ENCODE measurements at places on chromosomes 7 and 10. TPM values are rescaled to one million over a fixed set of nuclear protein-coding genes. Genes with fewer than 3 reads are reported as not detected.

Gene SPDYE6
- total RNA-seq = not detected

Gene SMO
- total RNA-seq = 104 TPM

Gene ZNF316
- total RNA-seq = 59.7 TPM

Gene ELMO1
- 66.1 TPM for total RNA-seq

Gene WDFY4
- 0.07 TPM for total RNA-seq

Gene AKR1C4
- total RNA-seq = 0.48 TPM

Gene PON1
- total RNA-seq = 2.3 TPM

Gene ADCY1
- 11.3 TPM for total RNA-seq

Gene CYP3A5
- total RNA-seq = 4.2 TPM

Gene SNX10
- 9.2 TPM for total RNA-seq

Gene SPDYE16
- 0.31 TPM for total RNA-seq

Gene MKLN1
- 56.8 TPM for total RNA-seq

Gene NUTM2E
- 0.40 TPM for total RNA-seq

Gene RBP3
- total RNA-seq = not detected

Gene ZNF467
- 16.1 TPM for total RNA-seq

Gene SDK1
- total RNA-seq = 39.6 TPM

Gene ZNF438
- 6.1 TPM for total RNA-seq

Gene NYAP1
- 4.6 TPM for total RNA-seq

Gene LRMDA
- 6.5 TPM for total RNA-seq

Gene DENND10
- total RNA-seq = 48.5 TPM

Gene CEP55
- total RNA-seq = 9.1 TPM

Gene RAPGEF5
- 9.7 TPM for total RNA-seq

Gene MRLN
- total RNA-seq = not detected

Gene HKDC1
- 4.1 TPM for total RNA-seq

Gene MOGAT3
- not detected for total RNA-seq

Gene OR2A1
- 0.12 TPM for total RNA-seq

Gene OPN4
- not detected for total RNA-seq

Gene PTTG1IP2
- not detected for total RNA-seq

Gene CYP26C1
- total RNA-seq = 0.29 TPM

Gene HOXA11
- total RNA-seq = not detected

Gene KLLN
- total RNA-seq = 0.87 TPM

Gene AMZ1
- 0.07 TPM for total RNA-seq

Gene GALNT17
- 4.9 TPM for total RNA-seq

Gene EN2
- not detected for total RNA-seq

Gene ZNF25
- total RNA-seq = 2.9 TPM

Gene AZGP1
- total RNA-seq = not detected

Gene CALCR
- total RNA-seq = not detected

Gene MINDY4
- total RNA-seq = 14.3 TPM

Gene SFRP4
- not detected for total RNA-seq

Gene HDAC9
- 3.6 TPM for total RNA-seq

Gene CALHM3
- total RNA-seq = 1.3 TPM

Gene CXCL12
- 4.2 TPM for total RNA-seq

Gene JCAD
- 15.8 TPM for total RNA-seq

Gene OGDHL
- total RNA-seq = 11.7 TPM

Gene ZNF735
- total RNA-seq = not detected

Gene MSANTD7
- 16.0 TPM for total RNA-seq

Gene OPN1SW
- not detected for total RNA-seq

Gene TEX36
- not detected for total RNA-seq

Gene CTTNBP2
- total RNA-seq = 14.0 TPM

Gene SYNPO2L
- total RNA-seq = 0.07 TPM

Gene UNCX
- not detected for total RNA-seq

All from progenitor cell of endocrine pancreas (in vitro differentiated cells).